ENCODE measurements at places on chromosomes 1 and 21. TPM values are rescaled to one million over a fixed set of nuclear protein-coding genes. Genes with fewer than 3 reads are reported as not detected.

MAP3K6 gene
- 7.1 TPM for total RNA-seq

GSTM5 gene
- total RNA-seq = not detected

EXTL2 gene
- 20.9 TPM for total RNA-seq

RIMKLA gene
- not detected for total RNA-seq

ITGB2 gene
- 0.19 TPM for total RNA-seq

ZYG11B gene
- total RNA-seq = 24.3 TPM

AK5 gene
- 9.0 TPM for total RNA-seq

FYB2 gene
- total RNA-seq = 0.14 TPM

LAD1 gene
- 0.67 TPM for total RNA-seq

UTS2 gene
- total RNA-seq = not detected

F5 gene
- not detected for total RNA-seq

DAB1 gene
- not detected for total RNA-seq

All from A172 (cell line).